Lung (tissue), 17 donors: ENCODE measurements at places on chromosomes 12 and 14. TPM values are rescaled to one million over a fixed set of nuclear protein-coding genes. Genes with fewer than 3 reads are reported as not detected.

Gene CACNA2D4
- 12.6 TPM for total RNA-seq

GRCh38 chr14:85662096-85662495 is 132.2 kb downstream of the FLRT2 start:
- DNase-seq: no peak

Gene PTHLH
- 3.0 TPM for total RNA-seq

DNA sequence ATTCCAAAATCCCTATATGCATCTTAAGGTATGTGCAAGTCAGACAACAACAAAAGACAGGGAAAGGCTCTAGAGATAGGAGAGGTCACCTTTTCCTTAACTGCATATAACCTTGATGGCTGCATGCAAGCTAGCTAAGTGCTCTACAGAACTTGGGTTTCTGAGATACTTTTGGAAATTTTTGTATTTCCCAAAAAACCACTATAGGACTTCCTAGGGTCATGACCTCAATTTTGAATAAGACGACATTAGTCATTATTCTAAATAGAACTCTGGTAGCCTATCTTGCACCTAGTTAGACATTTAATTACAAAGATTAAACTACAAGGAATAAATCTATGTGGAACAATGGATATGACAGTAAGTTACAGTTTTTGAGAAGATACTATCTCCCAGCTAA is 309.3 kb downstream of the BCAT1 start:
- DNase-seq: no peak

DNA sequence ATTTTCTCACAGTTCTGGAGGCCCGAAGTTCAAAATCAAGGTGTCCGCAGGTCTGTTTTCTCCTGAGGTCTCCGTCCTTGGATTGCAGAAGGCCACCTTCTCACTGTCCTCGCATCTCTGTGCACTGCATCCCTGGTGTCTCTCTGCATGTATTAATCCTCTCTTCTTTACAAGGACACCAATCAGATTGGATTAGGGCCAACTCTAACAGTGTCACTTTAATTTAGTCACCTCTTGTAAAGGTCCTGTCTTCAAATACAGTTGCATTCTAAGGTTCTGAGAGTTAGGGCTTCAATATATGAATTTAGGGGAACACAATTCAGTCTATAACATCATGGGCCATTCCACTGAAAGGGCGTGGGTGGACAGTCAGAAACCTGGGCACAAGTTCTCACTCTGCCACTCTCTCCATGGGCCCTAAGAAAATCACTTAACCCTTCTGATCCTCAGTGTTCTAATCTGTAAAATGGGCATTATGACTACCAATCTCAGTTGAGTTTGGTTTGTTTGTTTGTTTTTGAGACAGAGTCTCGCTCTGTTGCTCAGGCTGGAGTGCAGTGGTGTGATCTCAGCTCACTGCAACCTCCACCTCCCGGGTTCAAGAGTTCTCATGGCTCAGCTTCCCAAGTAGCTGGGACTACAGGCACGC is 41.6 kb upstream of the FGD4 start:
- no peak for DNase-seq

GRCh38 chr12:28355161-28355560 is 164.9 kb downstream of the CCDC91 start:
- peak; percentile 71 for DNase-seq

GRCh38 chr12:4215229-4216186 is 58.1 kb upstream of the CCND2 start:
- no peak for DNase-seq

GRCh38 chr14:65927931-65928356 is 515.4 kb downstream of the FUT8 start:
- DNase-seq: peak; percentile 19

GRCh38 chr14:42921901-42922300 is 1315.2 kb downstream of the LRFN5 start:
- DNase-seq: no peak

DNA sequence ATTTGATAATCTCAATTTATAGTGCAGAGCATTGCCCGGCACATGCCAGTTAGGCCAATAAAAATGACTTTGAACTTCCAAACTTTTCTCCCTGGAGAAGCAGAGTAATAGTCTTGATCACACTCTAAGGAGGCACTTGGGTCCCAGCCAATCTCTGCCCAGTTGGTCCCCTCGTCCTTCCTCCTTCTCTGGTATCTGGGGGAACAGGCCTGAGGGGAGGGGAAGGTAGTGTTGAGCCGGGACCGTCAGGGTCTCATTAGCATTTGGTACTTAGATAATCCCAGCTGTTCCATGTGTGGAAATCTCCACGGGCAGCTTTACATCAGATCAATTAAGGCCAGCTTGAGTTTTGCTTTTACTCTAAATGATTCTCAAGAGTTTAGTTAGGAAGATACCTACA is 70.1 kb downstream of the ZNF641 start:
- DNase-seq: no peak

Gene SETD1B
- total RNA-seq: 28.1 TPM

DNA sequence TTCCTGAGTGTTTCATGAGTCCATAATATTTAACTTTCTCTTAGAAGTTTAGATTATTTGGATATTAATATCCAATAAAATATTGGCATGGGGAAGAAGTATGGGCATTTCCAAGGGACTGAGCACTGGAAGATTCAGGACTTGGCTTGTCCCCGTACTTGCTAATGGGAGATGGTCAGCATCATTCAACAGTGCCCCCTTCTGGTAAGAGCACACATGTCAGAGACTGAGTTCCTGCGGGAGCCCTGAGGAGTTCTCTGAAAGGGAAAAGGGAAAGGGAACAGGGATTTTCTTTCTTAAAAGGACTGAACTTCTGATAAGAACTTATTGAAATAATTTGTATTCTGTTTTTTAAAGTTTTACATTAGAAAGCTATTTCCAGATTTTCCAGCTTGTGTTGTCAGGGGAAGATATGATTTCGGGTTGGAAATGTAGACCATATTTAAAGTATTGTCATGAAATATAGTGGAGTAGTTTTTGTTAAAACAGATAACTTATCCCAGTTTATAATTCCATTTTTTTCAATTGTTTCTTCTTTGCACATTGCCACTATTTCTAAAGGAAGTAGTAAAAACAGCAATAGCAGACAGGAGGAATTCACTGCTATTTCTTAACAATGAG is 59.8 kb upstream of the C12orf71 start:
- peak; percentile 90 for DNase-seq

DNA sequence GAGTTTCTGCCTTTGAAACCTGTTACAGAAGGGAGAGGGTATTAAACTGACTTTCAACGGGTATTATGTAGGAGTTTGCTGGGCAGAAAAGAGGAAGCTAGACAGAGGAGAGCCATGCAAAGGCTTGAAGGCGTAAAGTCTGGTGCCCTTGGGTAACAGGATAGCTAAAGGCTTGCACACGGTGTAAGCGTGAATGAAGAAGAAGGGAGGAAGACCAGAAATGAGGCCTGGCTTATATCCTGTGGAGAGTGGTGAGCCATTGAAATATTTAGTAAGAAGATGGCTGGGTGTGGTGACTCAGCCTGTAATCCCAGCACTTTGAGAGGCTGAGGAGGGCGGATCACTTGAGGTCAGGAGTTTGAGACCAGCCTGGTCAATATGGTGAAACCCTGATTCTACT is 22.6 kb downstream of the SUDS3 start:
- no peak for DNase-seq

- no peak for DNase-seq
Measured at GRCh38 chr12:52812749-52813148, 1.2 kb downstream of the KRT4 start.

Gene PNN
- total RNA-seq: 45.1 TPM

- no peak for DNase-seq
Measured at GRCh38 chr12:122235741-122236140, 9.9 kb upstream of the DIABLO start.

Gene BIN2
- 13.4 TPM for total RNA-seq

Gene PARP11
- 12.8 TPM for total RNA-seq

Gene ORMDL2
- total RNA-seq: 69.2 TPM

- DNase-seq: no peak
Measured at GRCh38 chr14:66087231-66087630, 398.9 kb upstream of the CCDC196 start.

- DNase-seq: no peak
Measured at GRCh38 chr12:69000074-69000473, 67.1 kb upstream of the CPM start.

DNA sequence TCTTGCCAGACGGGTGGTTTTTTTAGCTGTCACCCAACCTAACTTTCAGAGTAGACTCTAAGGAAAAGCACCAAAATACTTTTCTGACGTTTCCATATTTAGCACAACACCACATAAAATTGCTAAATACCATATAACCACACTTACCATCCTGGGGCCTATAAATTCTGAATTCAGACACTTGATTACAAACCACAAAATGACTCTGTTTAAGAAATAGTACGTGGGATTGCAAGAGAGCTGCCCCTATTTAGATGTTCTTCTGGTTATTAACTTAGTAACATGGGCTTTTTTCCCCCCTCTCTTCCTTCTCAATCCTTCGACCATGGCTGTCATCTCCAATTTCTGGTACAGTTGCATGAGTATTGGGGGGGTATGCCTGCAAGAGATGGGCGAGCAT is 287.7 kb downstream of the BMP4 start:
- DNase-seq: no peak

DNA sequence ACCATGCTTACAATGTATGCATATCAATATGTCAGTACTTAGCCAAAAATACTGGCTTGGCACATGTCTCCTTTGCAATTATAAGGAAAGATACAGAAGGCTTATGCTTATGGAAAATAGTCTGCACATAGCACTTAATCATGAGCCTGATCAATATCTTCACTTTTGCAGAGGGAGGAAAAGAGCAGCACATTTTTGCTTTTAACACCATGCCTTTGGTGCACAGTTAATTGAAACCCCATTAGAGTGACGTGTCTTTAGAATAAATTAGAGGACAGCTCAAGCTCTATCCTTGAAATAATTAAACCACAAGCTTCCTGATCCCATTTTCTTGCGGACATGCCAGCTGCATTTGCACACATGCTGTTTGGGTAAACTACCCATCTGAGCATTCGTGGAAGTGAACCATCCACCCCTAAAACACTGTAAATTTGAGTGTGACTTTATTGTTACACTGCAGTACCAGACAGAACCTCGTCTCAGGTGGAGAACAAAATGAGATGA is 839.9 kb upstream of the MGAT4C start:
- DNase-seq: no peak

Gene DAO
- total RNA-seq: not detected

GRCh38 chr12:101743724-101744472 is 4.6 kb upstream of the SYCP3 start:
- no peak for DNase-seq

Gene ADGRD1
- total RNA-seq: 85.6 TPM

- DNase-seq: no peak
Measured at GRCh38 chr14:54132496-54132895, 175.9 kb upstream of the BMP4 start.

GRCh38 chr14:103055695-103056094 is 1.7 kb downstream of the CDC42BPB start:
- DNase-seq: peak; percentile 26

GRCh38 chr12:65164774-65165173 is 4.6 kb upstream of the LEMD3 start:
- DNase-seq: no peak

Gene XRCC3
- total RNA-seq: 10.4 TPM

- peak; percentile 49 for DNase-seq
Measured at GRCh38 chr12:3365463-3366411, 125.3 kb upstream of the PRMT8 start.

DNA sequence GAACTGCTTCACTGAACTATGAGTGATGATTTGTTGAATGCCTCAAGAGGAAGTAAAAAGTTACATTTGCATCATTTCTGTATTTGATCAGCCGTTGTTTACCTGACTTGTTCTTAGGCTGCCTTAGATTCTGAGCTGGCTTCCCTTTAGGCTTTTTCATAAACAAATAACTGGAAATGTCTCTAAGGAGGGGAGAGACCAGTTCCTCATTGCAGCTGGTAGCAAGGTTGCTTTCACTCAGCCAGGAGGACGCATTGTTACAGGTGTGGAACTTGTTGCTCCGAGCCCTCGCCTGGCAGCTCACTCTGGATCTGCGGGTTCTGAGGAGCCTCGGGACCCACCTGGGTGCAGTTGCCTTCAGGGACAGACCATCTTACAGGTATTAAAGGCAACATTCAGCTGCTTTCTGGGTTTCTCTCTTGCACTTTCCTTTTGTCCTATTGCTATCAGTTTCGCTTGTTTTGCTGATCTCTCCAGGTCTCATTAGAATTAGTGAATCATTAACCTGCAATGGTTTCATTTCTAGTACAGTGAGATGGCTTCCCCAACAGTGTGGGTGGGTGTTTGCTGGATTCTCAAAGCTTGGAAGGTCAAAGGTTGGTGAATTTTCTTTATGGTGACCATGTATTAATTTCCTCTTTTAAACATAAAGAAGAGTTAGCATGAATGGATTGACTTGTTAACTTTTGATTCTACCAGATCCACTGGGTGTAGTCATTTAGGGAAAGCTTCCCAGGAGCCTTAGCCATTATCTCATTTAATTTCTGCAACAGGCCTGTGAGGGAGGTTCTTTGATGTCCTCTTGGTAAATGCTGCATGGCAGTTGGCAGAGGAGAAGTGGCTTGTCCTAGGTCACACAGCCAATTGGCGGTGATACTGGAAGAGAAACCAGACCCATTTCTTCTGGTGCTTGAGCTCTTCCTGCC is at the start of gene PLEKHG7:
Gene PLEKHG7 (plus strand): TSS at position 236 of the 926 bp plus-strand sequence. CDS start 3,643 bp downstream, outside the sequence.
- DNase-seq: no peak
